ENCODE measurements at places on chromosomes 3 and 15. TPM values are rescaled to one million over a fixed set of nuclear protein-coding genes. Genes with fewer than 3 reads are reported as not detected.

The CCPG1 gene
- total RNA-seq: 65.9 TPM

DNA sequence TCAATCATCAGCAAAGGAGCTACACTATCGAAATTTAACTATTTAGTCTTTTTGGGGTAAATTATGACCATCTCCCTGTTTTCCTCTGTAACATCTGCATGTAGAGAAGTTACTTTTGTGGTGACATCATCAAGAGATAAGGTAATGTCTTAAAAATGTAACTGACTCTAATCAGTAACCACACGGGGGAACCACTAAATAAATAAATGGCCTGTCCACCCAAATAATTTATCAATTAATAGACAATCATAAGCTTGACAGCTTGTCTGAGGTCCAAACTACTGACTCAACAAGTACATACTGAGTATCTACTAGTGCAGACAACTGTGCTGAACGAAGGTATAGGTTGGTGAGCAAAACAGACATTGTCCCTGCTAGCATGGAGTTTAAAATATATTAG lies 219.3 kb downstream of the SLC9A9 start:
- no peaks in the 10 kb centered on the region for H3K36me3 ChIP-seq
- H3K4me1 ChIP-seq: no peaks in the 10 kb centered on the region
- no peak overlapping the region for H3K27ac ChIP-seq
- no peak overlapping the region for H3K4me3 ChIP-seq
- H3K27me3 ChIP-seq: no peaks in the 10 kb centered on the region

The ITIH1 gene
- total RNA-seq: 0.32 TPM

- H3K27me3 ChIP-seq: no peaks in the 10 kb centered on the region
- H3K27ac ChIP-seq: no peak overlapping the region
- DNase-seq: no peak
Measured at GRCh38 chr3:142087676-142088075, 61.7 kb downstream of the TFDP2 start.

The GPR156 gene
- total RNA-seq: 0.64 TPM

The TGM5 gene
- total RNA-seq: 1.6 TPM

The NLGN1 gene
- 12.3 TPM for total RNA-seq

DNA sequence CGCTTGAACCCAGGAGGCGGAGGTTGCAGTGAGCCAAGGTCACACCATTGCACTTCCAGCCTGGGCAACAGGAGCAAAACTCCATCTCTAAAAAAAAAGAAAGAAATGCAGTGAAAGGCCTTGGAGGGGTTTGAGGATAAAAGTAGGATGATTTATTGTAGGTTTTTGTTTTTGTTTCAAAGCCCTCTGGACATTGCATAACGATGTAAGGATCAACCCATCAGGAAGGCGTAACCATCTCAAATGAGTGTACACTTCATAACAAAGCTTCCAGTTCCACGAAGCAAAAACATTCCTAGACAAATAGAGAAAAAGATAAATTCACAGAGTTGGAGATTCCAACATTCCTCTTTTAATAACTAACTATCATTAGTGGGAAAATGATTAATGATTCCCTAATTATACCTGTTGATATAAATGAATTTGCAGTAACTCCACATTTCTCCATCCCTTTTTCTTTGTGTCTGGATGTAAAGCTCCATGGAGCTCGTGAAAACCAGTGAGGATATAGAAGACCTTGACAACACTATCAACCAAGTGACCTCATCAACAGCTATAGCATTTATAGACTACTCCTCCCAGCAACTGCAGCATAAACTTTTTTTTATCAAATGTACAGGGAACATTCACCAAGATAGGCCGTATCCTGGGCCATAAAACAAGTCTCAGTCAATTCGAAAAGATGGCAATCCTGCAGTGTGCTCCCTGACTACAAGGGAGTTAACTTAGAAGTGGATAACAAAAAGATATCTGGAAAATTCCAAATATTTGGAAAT lies 48.7 kb upstream of the PPP4R2 start:
- no peaks in the 10 kb centered on the region for H3K36me3 ChIP-seq
- DNase-seq: no peak
- H3K4me1 ChIP-seq: no peaks in the 10 kb centered on the region
- no peak overlapping the region for H3K4me3 ChIP-seq
- H3K27ac ChIP-seq: no peak overlapping the region

DNA sequence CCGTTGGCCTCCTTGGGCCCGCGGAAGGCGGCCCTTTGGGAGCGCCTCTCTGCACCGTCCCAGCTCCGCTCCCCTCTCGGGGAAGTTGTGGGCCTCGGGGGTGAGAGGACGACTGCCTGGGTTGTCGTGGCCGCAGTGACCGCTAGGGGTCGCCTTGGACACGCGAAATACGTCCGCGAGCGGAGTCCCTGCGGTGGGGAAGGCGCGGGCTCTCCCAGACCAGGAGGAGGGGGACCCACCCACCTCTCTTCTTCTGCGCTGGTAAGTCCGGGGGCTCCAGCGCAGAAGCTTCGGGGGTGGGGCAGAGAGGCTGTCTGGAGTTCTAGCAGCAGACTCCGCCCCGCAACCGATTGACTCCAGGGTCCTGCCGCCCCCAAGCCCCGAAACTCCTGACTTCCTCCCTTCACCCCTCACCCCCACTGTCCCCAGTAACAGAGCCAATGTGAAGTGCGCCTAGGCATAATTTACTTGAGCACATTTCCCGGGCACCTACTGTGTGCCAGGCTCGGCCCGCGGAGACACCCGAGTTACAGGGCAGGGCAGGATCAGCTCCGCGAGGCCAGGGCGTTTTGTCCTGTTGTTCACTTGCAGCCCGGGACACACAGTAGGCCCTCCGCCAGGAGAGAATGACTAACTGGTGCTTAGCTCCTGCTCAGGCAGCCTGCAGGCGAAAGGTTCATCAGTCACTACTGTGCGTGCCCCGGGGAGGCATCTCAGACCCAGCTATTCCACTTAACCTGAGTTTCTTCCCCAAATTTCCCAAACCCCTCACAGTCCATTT lies 32.8 kb downstream of the DNASE1L3 start:
- peak overlapping the region; percentile 37 for H3K4me3 ChIP-seq
- H3K27ac ChIP-seq: no peak overlapping the region
- DNase-seq: peak; percentile 92
- H3K36me3 ChIP-seq: no peaks in the 10 kb centered on the region
- H3K27me3 ChIP-seq: no peaks in the 10 kb centered on the region
- peaks cover 13% of the 10 kb centered on the region for H3K4me1 ChIP-seq

- no peaks in the 10 kb centered on the region for H3K4me1 ChIP-seq
- no peak overlapping the region for H3K27ac ChIP-seq
- H3K36me3 ChIP-seq: no peaks in the 10 kb centered on the region
- H3K27me3 ChIP-seq: no peaks in the 10 kb centered on the region
- DNase-seq: no peak
- no peak overlapping the region for H3K4me3 ChIP-seq
Measured at GRCh38 chr3:32842531-32842931, 24.7 kb downstream of the TRIM71 start.

The EPHB1 gene
- total RNA-seq: 5.9 TPM

GRCh38 chr3:133491481-133492059 lies 81.9 kb upstream of the CDV3 start:
- no peak for DNase-seq
- H3K27ac ChIP-seq: no peak overlapping the region
- H3K27me3 ChIP-seq: no peaks in the 10 kb centered on the region

- DNase-seq: no peak
- no peak overlapping the region for H3K4me3 ChIP-seq
- no peaks in the 10 kb centered on the region for H3K4me1 ChIP-seq
- no peak overlapping the region for H3K27ac ChIP-seq
- H3K36me3 ChIP-seq: no peaks in the 10 kb centered on the region
Measured at GRCh38 chr3:139187648-139188047, 143.0 kb upstream of the PRR23C start.

Measured in breast epithelium (tissue), 4 donors.